ENCODE measurements at places on chromosomes 4 and X. TPM values are rescaled to one million over a fixed set of nuclear protein-coding genes. Genes with fewer than 3 reads are reported as not detected.

GRCh38 chrX:150339736-150340135 lies 23.4 kb upstream of the MAMLD1 start:
- no peak for DNase-seq

DNA sequence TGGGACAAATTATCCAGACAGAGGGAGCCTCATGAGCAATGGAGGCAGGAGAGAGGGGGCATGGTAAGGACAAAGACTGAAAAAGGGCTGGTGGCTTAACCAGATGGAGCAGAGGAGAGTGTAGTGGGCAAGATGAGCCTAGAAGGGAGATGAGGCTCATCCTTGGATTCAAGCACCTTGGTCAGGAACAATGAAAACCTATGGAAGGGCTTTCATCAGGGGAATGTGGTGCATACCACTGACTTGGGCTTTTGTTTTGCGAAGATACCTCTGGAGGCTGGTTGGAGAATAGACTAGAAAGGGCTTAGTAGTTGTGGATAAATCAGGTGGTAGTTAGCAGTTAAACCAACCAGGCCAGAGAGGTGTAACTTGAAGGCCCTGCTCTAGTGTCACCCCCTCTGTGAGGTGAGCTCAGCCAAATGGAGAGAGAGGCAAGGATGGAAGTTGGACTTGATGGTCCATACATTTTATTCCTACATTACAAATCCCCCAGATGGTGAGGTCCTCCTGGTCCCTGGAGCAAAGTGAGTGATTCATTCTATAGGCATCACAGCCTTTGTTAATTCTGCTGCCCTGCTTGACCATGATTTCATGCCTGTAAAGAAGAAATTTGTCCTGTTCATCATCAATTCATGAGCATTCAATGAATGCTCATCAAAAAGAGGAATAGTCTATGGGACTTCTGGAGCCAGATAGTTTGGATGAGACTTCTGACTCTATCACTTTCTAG lies 264.8 kb upstream of the IGFBP7 start:
- DNase-seq: no peak

DNA sequence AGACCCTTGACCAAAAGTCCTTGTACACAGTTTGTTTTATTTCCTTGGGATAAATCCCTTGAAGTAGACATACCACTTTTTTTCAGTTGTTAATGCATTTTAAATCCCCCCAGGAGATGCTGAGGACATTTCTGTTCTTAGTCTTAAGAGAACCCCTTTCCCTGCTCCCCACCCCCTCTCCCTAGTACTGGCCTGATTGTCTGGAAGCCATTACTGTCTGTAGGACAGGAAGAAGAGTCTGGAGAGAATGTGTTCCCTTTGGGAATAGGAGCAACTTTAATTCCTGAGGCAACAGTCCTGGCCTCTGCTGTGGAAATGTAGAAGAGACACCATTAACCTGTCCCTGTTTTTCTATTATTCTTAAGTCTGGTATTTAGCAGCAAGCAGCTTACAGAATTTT lies 52.3 kb upstream of the TMEM131L start:
- DNase-seq: peak; percentile 53

DNA sequence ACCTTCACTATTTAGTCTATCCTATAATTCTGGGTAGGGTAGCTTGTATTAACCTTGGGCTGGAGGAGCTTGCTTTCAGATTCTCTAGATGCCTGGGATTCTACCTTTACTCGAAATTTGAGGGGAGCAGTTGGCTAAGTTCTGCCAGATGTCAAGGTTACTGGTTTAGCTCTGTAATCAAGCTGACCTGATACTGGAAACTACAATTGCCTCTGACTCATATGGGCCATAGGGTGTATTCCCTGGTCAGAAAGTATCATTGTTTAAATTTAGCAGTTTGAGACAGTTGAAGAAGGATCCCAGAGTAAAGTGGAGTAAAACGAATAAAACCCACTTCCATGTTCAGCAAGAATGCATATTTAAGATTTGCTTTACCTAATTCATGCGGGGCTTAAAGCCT lies 337.6 kb downstream of the SPIN4 start:
- DNase-seq: no peak

DNA sequence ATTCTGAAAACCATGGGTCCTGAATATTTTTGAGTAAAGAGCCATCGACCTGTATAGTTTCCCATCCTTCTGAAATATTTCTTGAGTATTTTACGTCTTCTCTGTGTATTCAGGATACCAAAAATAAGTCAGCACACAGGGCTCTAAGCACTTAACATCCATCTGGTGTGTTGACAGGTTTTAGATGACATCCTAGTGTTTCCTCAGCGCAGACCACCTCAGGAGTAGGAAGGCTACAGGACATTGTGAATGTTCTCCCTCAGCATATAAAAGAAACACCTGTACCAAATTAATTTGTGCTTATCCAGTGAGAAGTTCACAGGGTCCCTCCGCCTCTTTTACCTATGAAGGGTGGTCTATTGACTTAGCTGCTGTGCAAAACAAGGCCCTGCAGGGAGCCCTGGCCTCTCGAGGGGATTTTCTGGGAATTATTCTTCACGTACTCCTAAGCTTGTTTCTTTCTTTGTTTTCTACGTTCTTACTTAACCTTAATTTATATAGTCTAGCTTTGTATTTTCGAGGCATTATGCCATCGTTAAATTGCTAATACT lies 241.8 kb downstream of the FBXO8 start:
- no peak for DNase-seq

- DNase-seq: no peak
These were observed 262.1 kb upstream of the NR3C2 start for GRCh38 chr4:148704291-148704690.

DNA sequence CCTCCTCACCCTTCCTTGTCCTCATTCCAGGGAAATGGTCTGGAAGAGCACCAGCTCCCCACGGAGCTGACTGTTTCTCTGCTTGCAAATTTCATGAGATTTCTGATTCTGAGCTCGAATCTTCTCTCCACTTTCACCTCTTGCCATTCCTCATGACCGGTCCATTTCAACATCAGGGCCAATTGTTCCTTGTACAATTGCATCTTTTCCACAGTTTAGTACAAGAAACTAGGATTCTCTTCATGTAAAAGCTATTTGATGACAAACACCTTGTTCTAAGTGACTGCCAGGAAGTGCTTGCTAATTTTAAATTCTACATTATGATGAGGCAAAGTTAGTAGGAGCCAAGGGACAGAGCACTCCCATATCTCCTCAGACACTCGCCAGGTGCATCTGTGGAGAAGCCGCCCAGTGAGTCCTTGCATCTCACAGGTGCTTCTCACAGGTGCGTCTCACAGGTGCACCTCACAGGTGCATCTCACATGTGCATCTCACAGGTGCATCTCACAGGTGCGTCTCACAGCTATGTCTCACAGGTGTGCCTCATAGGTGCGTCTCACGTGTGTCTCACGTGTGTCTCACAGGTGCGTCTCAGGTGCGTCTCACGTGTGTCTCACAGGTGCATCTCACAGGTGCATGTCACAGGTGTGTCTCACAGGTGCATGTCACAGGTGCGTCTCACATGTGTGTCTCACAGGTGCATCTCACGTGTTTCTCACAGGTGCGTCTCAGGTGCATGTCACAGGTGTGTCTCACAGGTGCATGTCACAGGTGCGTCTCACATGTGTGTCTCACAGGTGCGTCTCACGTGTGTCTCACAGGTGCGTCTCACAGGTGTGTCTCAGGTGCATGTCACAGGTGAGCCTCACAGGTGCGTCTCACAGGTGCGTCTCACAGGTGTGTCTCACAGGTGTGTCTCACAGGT lies 3.0 kb upstream of the PDE6B start:
- no peak for DNase-seq

DNA sequence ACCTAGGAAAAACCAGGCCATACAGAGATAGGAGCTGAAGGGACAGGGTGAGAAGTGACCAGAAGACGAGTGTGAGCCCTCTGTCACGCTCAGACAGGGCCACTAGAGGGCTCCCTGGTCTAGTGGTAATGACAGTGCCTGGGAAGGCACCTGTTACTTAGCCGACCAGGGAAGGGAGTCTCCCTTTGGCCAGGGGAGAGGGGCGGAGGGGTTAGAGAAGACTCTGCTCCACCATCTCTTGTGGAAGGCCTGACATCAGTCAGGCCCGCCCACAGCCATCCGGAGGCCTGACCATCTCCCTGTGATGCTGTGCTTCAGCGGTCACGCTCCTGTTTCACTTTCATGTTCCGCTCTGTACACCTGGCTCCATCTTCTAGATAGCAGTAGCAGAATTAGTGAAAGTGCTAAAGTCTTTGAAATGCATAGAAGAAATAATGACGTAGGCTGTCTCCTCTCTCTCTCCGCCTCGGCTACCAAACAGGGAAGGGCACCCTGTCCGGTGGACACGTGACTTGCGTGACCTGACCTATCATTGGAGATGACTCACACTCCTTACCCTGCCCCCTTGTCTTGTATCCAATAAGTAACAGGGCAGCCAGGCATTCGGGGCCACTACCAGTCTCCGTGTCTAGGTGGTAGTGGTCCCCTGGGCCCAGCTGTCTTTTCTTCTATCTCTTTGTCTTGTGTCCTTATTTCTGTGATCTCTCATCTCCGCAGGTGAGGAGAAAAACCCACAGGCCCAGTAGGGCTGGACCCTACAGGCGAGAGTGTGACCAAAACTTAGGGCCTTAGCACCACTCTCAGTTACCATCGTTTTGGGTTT lies 26.7 kb downstream of the HTT-AS start:
- DNase-seq: peak; percentile 64

GRCh38 chrX:16239211-16239610 lies 71.9 kb downstream of the MAGEB17 start:
- no peak for DNase-seq

DNA sequence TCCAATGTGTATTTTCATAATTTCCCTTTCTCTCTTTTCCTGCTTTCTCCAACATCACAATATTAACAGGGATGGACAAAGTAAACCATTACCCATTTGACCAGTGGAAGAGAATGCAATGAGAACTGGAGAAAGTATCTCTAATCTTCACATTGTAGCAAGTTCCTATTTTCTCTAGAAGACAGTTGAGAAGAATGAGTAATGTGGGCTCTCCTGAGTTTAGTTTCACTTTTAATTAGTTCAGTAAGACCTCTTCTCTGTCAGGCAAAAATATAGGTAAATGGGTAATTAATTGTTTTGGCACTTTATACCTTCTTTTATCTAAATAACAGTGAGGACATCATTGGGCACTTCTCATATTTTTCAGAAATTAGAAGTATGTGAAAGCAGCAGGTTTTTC lies 602.0 kb downstream of the GLUD2 start:
- DNase-seq: no peak

GRCh38 chr4:187070158-187070557 lies 346.5 kb upstream of the FAT1 start:
- DNase-seq: no peak

DNA sequence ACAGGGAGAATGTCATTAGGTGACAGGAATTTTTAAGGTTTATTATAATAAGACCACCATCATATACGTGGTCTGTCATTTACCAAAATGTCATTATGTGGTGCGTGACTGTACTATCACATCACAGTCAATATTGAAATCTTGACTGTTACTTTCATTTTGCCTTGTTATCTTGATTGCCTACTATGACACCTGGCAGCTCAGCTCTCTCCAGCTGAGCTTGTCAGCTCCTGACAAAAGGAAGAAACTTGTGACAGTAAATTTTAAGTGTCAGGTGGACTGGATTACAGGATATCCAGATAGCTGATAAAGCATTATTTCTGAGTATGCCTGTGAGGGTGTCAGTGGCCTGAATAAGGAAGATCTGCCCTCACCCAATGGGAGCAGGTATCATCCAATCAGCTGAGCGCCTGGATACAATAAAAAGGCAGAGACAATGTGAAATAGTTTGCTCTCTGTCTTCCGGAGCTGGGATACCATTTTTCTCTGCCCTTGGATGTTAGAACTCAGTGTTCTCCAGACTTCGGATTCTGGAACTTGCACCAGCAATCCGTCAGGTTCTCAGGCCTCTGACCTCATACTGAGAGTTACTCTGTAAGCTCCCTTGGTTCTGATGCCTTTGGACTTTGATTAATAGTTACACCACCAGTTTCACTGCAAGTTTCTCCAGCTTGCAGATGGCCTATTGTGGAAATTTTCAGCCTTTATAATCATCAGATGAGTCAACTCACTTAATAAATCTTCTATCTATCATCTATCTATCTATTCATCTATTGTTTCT lies 1454.7 kb upstream of the IGFBP7 start:
- DNase-seq: no peak

DNA sequence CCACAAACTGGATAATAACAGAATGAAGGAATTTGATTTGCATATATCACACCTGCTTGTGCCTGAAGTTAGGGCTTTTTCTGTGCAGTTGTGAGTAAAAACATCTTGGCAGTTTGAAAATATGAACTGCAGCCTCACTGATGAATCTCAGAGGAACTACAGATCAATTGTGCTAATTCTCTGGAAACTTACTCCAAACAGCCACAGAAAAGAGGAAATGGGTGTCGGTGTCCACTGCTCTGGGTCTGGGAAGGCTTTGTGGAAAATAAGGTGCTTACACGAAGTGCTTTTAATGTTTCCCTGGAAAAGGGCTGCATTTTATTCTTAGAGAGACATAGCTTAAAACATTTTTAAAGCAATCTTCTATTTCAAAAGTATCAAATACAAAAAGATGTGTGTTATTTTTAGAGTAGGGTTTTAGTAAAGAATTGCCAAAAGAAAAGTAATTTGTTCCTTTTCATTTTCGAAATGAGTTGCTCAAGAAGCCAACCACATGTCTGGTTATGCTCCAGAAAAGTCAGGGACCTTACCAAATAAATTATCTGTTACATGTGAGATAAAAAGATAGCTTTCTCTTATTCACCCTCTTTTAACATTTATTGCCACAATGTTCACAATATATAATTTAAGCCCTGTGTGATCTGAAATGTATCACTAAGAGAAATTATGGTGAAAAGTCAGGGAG lies 240.1 kb downstream of the FRAS1 start:
- peak; percentile 81 for DNase-seq

The CXCL3 gene
- 0.35 TPM for polyA plus RNA-seq

The TRPC3 gene
- polyA plus RNA-seq: 1.0 TPM

The CCDC110 gene
- 0.87 TPM for polyA plus RNA-seq

The ASB12 gene
- 19.0 TPM for polyA plus RNA-seq

The PHKA1 gene
- 2.5 TPM for polyA plus RNA-seq

Data from muscle of leg (tissue), 16 donors.